Activated CD4-positive, alpha-beta T cell treated with anti-CD3 and anti-CD28 coated beads for 1 hour (primary cell): ENCODE measurements at places on chromosomes 4 and X.

GRCh38 chr4:15376594-15376993 is 51.2 kb upstream of the C1QTNF7 start:
- DNase-seq, result no peak

- DNase-seq, result no peak
Measured at GRCh38 chrX:43809463-43809862, 72.8 kb downstream of the MAOB start.

- no peak for DNase-seq
Measured at GRCh38 chr4:28508636-28509035, 1648.0 kb downstream of the STIM2 start.

DNA sequence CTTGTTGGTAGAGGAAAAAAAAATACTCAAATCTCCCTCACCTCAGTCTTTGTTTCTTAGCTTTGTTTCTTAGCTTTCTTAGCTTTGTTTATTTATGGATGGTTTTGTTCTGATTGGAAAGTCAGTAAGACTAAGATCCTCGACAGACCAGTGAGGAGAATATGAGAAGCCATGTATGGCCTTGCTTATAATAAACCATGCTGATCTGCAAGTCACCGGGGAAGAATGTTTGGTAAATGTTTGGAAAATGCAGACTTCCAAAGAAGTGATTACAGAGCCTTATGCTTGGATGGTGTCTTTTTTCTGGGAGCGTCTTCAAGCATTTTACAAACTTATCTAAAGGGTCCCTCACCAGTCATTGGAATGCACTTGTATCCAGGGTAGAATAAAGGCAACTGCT is 90.1 kb upstream of the NOCT start:
- DNase-seq, result no peak

GRCh38 chrX:70535198-70535597 is 90.6 kb downstream of the DLG3 start:
- no peak for DNase-seq

DNA sequence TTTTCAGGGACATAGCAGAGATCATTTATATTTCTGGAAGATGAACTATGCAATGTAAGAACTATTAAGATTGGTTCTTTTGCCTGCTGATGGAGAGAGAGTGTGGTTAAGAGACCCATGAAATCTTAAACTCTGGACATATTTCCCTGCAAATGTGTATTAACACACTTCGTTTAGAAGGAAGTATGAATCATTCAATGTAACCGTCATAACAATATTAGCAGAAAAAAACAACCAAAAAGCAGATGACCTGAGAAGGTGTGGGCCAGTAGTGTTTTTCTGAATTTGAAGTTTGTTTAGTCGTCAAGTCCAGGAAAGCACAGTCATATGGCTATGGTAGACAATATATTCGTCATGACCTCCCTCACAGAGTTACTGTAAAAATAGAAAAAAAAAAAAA is 2.5 kb upstream of the TMPRSS11D start:
- DNase-seq, result no peak

DNA sequence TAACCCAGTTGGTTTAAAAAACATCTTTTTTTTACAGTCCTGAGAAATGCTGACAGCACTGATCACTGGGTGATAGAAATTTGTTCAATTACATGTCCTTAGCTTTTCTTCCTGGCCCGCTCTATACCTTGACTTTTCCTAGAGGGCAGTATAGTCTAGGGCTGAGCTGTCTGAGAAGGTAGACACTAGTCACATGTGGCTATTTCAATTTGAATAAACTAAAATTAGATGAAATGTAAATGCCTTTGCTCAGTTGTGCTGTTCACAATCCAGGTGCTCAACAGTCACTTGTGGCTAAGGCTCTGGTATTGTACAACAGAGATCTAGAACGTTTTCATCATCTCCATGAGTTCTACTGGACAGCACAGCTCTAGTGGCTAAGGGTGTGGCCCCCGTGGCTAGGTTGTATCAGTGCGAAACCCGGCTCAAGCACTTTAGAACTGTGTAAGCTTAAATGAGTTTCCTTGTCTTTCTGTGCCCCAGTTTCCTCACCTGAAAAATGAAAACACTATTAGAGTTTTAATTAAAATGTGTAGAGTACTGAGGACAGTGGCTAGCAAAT is 111.6 kb upstream of the WDR17 start:
- DNase-seq, result no peak

GRCh38 chrX:78923198-78924015 is 21.8 kb upstream of the P2RY10 start:
- DNase-seq, result no peak

DNA sequence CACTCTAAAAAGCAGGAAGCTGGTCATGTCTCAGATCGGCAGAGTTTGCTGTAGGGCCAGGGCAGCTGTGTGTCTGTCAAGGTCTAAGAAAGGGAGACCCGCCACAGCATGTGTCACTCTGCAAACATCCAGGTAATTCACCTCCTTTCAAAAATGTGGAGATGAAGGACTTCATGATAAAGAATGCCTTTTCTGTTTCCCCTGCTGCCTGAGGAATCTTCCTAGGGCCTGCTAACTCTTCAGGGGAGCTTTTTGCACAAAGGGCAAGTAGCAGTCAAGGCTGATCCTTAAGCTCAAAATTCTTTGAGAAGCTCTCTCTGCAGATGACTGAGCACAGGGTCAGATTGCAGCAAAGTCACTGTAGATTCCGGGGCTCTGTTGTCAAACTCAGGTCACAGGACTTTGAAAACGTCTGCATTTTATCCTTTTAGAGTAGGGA is 21.1 kb downstream of the RASL11B start:
- no peak for DNase-seq
